ENCODE measurements at places on chromosomes 4 and X.
A peak's percentile ranks its signal among the peaks of the same experiment; 100 is the strongest.

DNA sequence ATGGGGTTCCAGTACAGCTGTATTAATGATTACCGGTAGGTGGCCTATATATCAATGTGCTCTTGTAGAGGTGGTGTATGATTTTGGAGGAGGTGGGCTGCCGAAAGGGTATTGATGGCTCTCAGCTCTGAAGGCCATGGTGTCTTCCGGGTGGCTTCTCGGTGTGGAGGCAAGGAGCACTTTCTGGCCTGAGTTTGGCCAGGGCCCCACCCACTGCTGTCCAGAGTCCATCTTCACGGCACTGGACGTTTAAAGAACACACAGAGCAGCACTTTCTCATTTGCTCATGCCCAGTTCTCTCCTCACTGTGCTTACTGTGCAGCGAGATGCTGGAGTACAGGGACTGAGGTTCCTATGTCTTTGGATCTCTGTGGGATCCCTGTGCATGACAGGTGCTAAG is 16.1 kb downstream of the BST1 start:
- DNase-seq: no peak

DNA sequence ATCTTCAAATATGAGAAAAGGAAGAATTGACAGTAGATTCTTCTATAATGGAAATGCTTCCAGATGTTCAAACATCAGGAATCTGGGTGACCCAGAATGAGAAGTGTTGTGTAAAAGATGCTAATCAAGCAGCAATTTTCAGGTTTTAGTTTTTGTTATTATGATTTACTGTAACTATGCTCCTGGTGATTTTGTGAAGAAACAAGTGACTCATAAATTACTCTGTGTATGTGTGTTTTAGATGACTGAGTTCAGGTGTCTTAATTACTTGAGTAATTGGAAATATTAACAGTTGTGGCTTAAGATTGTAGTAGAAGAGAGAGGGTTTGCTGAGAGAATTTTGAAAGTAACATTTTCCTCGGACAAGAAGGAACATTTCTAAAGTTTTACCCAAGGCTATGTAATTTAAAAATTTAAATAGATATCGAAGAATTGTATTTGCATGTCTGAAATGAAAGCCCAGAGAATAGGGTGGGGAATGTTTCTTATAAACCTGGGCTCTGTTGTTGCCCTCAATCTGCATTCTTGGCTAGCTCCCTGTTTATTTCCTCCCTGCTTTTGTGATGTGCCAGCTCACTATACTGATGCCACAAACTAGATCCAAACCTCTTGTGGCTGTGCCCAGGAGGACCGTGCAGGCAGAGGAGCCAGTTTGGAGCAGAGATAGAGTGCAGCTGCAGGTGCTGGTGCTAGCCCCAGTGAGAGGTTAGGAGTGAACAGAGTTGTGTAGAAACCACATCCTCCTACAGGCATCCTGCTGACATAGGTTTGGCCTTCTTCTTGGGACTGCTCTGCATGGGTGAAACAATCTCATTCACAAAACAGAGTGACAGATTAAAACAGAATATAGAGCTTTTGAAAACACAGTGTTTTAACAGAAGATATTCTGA is 25.4 kb upstream of the TNIP3 start:
- DNase-seq: peak; percentile 43

DNA sequence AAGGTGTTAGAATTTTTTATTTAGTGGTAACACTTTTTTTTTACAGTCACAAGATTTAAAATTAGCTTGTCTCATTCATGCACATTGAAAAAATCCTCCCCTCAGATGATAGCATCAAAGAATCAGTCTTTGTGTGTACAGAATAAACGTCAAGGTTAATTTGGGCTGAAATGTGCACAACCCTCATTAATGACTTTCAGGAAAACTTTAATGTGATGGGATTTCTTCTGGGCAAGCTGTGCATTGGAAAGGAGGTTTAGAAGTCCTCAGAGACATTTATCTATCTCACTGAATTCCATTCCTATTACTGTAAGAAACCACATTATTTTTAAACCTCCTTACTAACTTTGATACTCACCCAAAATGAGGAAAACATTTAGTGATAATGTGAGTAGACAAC is 88.2 kb upstream of the TECRL start:
- no peak for DNase-seq

GRCh38 chr4:47386146-47386545 is 77.4 kb downstream of the COMMD8 start:
- no peak for DNase-seq

GRCh38 chrX:154074199-154074598 is 23.3 kb downstream of the MECP2 start:
- no peak for DNase-seq

- no peak for DNase-seq
Measured at GRCh38 chrX:49162620-49163019, at the start of gene MAGIX. MAGIX (plus strand) TSS chrX:49162758; CDS start chrX:49162890, 132 bp downstream.

DNA sequence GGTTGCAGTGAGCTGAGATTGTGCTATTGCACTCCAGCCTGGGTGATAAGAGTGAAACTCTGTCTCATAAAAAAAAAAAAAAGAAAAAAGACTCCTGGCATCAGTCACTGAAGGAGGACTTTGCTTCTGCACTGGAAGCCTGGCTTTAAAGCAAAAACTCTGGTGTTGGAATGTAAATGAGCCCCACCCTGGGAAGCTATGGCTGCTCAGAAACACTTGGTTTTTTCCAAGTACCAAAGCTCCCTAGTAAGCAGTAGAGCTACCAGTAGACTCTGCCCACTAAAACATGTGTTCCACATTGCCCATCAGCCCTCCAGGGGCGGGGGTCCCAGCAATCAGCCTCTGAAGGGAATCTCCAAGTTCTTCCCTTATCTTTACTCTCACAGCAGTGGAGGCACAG is 154.4 kb downstream of the SHROOM3 start:
- no peak for DNase-seq

DNA sequence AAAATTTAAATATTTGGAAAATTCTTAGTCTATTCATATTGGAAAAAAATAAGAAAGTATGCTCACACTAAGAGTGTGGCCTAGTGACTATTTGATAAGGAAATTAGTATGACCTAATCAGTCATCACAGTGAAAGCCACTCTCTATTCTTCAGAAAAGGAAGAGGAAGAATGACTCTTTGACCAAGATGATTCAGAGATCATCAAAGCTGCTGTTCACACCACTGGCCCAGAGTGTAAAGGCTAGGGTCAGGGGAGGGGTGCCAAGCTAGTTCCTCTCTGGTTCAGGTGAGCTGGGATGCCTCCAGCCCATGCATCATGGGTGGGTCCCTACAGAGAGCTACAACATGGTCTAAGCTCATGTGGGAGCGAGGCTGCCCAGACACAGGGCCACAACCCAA is 396.9 kb upstream of the NDST3 start:
- DNase-seq: no peak

DNA sequence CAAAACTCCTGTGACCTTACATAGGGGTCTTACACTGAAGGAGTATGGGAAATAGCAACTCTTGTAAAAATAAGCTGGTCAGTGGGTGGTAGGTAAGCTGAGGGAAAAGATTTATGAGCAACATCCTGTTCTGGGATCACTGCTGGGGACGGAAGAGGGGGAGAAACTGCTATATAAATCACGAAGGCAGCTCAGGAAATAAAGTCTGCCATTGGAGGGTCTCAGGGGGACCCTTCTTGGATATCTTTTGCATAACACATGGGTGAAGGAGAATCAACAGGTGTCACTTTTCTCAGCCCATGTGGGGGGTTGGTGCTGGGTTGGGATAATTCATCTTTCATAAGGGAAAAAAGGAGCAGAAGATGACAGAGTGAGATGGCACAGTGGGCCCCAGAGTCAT is 33.7 kb downstream of the AFF1 start:
- DNase-seq: no peak

- DNase-seq: no peak
Measured at GRCh38 chr4:10577508-10578426, 106.8 kb downstream of the CLNK start.

GRCh38 chr4:95984081-95984480 is 144.2 kb downstream of the PDHA2 start:
- no peak for DNase-seq

DNA sequence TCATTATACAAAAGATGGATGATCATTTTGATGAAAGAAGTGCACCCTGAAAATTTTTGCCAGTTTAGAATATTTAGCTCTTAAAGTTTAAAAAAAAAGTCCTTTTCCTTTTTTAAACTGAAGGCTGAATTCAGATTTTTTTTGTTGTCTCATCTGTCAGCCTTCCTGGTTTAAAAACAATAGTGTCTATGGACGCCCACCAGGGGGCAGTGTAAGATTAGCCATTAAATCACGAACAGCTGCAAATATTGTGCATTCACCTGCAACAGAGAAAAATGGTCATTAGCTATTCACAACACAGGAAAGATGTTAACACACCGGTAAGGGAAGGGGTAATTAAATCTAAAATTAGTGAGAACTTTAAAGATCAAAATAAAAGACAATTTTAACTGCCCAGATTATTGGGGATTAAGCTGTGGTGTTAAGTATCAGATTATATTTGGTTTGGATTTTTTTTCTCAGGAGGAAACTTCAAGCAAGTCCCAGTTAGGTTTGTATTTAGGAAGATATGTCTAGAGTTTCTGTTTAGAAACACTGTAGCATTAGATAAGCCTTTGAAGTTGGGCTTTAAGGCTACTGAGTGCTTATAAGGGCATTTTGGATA is 4.4 kb upstream of the CXorf38 start:
- DNase-seq: peak; percentile 69

GRCh38 chrX:115534383-115534782 is 26.6 kb upstream of the PLS3 start:
- no peak for DNase-seq

DNA sequence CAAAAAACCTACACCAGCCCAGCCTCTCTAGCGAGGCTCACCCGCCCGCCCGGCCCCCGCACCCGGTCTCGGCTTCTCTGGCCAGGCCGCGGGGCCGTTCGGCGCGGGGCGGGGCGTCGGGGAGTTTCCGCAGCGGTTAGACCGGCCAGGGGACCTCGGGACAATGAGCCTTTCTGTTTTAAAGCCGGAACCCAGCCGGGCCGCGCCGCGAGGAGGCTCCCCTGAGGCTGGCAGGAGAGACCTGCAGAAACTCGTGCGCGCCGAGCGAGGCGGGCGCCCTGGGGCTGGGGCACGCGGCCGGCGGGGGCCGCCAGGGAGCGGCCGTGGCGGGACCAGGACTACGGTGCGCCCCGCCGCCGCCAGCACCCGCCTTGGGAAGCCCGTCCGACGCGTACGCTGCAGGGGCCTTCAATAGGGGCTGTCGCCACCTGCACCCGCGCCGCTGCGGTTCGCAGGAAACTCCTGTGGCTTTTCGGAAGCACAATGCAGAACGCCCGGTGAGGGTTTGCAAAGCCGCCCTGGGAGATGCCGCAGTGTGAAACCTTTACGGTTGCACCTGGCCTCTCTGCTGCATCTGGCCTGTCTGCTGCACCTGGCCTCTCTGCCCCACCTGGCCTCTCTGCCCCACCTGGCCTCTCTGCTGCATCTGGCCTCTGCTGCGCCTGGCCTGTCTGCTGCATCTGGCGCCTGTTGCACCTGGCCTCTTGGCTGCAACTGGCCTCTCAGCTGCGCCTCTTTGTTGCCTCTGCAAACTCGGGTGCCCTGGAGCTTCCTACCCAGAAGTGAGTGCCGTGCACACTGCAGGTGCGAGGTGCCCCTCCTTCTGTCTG is 63.9 kb downstream of the TRAPPC11 start:
- peak; percentile 46 for DNase-seq

DNA sequence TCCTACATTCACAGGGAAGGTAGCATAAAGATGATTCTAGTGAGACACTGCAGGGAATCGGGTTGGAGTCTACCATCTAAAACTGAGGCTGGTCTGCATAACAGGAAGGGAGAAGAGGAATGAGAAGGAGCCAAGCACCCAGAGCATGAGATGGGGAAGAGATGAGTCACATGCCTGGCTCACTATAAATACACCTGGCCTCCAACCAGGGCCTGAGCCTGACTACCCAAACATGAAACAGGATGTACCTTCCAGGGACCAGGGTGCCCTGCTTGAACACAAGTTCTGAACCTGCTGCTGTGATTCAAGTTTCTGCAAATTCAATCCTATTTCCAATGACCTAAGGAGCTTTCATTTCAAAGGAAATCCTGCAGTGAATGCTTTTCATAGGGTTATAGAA is 24.9 kb downstream of the CD99L2 start:
- no peak for DNase-seq

GRCh38 chr4:83516042-83516772 is 19.7 kb upstream of the GPAT3 start:
- no peak for DNase-seq

DNA sequence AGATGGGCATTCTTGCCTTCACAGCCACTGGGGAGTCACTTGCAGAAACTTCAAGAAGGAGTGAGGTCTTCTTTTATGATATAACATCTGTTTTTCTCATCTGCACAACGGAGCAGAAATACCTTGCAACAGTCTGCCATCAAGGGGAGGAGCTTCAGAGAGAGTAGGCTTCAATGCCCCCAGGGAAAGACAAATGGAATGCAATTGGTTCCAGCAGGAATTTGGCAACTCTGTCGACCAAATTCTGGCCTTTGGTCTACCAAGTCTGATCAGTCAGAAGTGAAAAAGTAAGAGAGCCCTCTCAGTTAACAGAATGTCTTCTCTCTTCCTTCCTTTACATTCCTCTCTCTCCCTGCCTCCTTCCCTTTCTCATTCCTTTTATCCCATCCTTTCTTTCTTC is 229.3 kb downstream of the IDS start:
- DNase-seq: no peak

Data from activated naive CD4-positive, alpha-beta T cell treated with Interleukin-2 at 50 U/mL for 16 hours (primary cell).